Effector CD8-positive, alpha-beta T cell (primary cell): ENCODE measurements at places on chromosomes 6 and 20.

GRCh38 chr6:167826896-167827582 is at the start of gene AFDN:
AFDN (plus strand) TSS chr6:167826911; CDS start chr6:167827133, 222 bp downstream.
- DNase-seq = no peak

GRCh38 chr6:20349225-20349624 is 52.5 kb upstream of the E2F3 start:
- DNase-seq = no peak

GRCh38 chr20:3663031-3663701 is at the start of gene GFRA4:
GFRA4 (minus strand) TSS chr20:3663399; CDS start chr20:3663399, 0 bp downstream.
- no peak for DNase-seq

- no peak for DNase-seq
Measured at GRCh38 chr6:83265384-83265783, 72.2 kb downstream of the RWDD2A start.

GRCh38 chr6:107218142-107218541 is 102.8 kb upstream of the BEND3 start:
- no peak for DNase-seq

- DNase-seq = no peak
Measured at GRCh38 chr6:7042056-7042653, 65.6 kb upstream of the RREB1 start.

GRCh38 chr6:167137881-167138280 is 15.0 kb downstream of the CCR6 start:
- DNase-seq = no peak

- DNase-seq = no peak
Measured at GRCh38 chr20:59363101-59363500, 62.7 kb downstream of the EDN3 start.

GRCh38 chr6:166009385-166010031 is 158.1 kb downstream of the TBXT start:
- no peak for DNase-seq

- no peak for DNase-seq
Measured at GRCh38 chr20:4864311-4864752, 137.0 kb downstream of the SLC23A2 start.

DNA sequence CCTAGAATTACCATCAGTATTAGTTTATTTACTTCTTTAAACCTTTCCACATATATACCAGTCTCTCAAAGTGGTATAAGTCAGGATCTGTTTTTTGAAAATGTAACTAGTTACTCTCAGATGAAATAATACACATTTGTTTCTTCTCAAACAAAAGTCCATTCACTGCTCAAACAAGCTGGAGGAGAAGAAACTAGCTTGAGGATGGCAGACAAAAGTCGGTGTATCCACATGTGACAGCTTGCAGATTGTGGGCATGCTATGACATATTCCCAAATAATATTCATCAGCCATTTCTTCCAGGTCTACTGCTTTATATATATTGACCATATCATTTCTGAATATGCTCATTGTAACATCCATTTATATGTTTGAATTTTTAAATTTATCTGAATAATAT is 197.4 kb upstream of the KCNQ5 start:
- no peak for DNase-seq

GRCh38 chr6:161094955-161095354 is 103.4 kb downstream of the MAP3K4 start:
- no peak for DNase-seq

- DNase-seq = peak; percentile 65
Measured at GRCh38 chr6:31128093-31128676, 7.9 kb upstream of the CDSN start.

DNA sequence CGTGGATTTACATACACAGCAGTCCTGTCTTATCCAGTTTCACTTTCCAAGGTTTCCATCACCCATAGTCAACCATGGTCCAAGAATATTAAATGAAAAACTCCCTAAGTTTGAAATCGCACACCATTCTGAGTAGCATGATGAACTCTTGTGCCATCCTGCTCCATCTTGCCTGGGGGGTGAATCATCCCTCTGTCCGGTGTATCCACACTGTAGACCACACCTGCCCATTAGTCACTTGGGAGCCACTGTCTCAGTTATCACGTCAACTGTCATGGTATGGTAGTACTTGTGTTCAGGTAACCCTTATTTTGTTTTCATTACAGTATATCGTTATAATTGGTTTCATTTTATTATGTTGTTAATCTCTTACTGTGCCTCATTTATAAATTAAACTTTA is 38.5 kb downstream of the PTGIS start:
- no peak for DNase-seq

DNA sequence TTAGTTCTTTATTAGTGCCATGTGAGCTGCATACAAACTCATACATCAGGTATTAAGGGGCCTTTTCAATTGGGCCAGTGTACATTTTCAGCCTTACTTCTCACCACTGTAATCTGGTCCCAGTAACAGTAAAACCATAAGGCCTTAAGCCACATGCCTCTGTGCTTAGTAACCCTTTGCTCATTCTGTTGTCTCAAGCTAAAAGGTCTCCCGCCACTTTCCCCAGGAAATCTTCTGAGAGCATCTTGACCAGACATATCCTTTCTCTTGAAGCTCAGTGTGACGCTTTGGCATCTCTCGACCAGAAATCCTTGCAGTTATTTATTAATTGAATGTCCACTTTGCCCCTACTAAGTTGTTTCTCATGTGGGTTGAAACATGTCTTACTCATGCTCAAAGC is 68.0 kb downstream of the CYP39A1 start:
- no peak for DNase-seq

- DNase-seq = no peak
Measured at GRCh38 chr20:10561302-10561701, 112.5 kb downstream of the JAG1 start.

DNA sequence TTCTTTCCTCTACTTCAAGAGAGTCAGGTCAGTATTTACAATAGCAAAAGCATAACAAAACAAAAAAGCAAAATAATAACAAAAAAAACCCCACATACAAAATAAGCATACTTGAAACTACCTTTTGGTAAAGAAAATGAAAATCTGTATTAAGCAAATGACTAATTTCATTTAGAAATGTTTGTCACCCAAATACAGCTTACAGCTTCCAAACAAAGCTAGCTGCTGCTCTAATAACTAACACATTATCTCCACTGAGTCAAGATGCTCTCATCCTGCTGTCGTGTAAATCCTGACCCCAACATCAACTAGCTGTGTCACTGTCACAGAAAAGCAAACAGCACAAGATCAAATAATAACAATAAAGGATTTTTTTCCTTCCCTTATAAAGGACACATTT is 21.7 kb downstream of the MAP7 start:
- DNase-seq = no peak

- DNase-seq = no peak
Measured at GRCh38 chr6:25497383-25498040, 154.5 kb upstream of the SCGN start.

DNA sequence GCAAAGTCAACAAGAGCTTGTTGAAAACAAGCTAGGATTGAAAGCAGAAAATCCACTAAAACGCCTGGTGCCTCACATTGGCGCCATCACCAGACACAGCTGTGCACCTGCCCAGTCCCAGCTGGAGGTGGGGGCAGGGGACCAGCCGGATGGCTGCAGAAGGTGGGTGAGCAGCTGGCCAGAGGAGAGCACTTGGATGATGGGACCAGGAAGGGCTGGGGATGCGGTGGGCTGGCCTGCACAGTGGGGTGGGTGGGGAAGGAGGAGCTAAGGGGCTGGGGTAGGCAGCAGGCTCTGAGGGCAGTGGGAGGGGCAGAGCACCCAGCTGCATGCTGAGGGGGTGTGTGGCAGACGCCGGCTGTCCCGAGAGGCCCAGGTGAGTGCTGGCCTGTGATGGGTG is 7.1 kb downstream of the CABLES2 start:
- DNase-seq = no peak

- DNase-seq = no peak
Measured at GRCh38 chr6:23218751-23219150, 649.4 kb downstream of the HDGFL1 start.

GRCh38 chr6:41690541-41691330 is 44.7 kb downstream of the TFEB start:
- no peak for DNase-seq

GRCh38 chr6:12298995-12299394 is 8.8 kb downstream of the EDN1 start:
- no peak for DNase-seq

- DNase-seq = no peak
Measured at GRCh38 chr6:42260972-42261371, 43.3 kb upstream of the MRPS10 start.

- DNase-seq = peak; percentile 20
Measured at GRCh38 chr6:13427801-13428582, 59.4 kb downstream of the GFOD1 start.

- DNase-seq = no peak
Measured at GRCh38 chr6:103617642-103618041, 1242.1 kb downstream of the HACE1 start.

- DNase-seq = no peak
Measured at GRCh38 chr20:40497899-40498691, 190.9 kb downstream of the MAFB start.

DNA sequence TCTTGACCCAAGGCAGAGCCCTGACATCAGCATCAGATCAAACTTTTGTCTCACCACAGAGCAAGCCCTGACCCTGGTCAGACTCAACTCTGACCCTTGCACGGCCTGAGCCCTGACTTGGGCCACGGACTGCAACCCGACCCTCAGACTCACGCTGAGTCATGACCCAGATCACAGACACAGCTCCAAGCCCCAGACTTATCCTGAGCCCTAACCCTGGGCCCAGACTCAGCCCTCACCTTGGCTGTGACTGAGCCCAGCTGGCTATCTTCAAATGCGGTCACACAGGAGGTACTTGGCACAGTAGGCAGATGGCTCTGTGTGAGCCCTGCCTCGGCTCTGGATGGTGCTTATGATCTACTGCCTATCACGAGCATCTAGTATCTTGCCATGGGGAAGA is 602.3 kb downstream of the PTPRT start:
- DNase-seq = no peak

DNA sequence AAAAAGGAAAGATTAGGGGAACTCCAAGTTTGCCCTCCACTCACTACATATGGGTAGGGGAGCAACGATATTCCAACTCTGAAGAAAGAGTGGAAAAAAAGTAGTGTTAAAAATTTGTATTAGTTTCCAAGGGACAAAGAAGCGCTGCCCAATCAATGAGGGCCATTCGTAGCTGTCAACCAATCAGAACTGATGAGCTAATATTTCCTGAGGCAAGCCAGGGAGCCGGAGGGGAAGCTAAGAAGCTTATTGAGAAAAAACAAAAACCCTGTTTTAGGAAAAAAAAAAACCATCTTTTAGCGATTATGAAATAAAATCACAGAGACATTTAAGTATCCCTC is 59.5 kb downstream of the TRIM38 start:
- DNase-seq = peak; percentile 7

DNA sequence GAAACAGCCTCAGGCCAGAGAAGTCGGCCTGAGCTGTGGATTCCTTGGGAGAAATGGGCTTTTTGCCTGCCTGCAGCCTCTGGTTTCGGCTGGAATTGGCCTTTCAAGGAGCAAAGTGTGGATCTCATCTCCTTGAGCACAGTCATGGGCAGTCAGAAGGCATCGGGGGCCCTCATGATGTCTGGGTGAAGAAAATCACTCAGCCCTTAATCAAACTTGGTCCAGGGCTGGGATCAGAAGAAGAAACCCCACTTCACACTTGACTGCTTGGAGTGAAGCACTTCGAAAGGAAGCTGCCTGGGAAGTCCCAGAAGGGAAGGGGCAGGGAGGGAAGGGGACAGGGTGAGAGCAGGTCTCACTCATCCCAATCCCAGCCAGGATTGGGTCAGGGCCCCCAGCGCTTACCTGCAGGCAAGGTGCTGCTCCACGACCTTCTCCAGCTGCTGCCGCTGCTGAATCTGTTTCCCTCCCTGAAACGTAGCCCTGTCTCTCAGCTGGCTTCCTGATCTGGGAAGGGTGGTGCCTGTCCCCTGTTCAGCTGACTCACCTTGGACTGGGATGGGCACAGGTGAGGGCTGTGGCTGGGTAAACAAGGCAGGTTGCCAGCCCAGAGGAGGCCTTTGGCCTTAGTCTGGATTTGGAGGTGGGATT is at the start of gene SDCBP2:
Gene SDCBP2, minus strand, starts transcription at position 460 of the 651 bp plus-strand sequence. CDS start 8,723 bp downstream, outside the sequence.
- DNase-seq = no peak

- no peak for DNase-seq
Measured at GRCh38 chr6:13260831-13261230, 67.5 kb downstream of the TBC1D7 start.
